ENCODE measurements at places on chromosomes 6 and 20. TPM values are rescaled to one million over a fixed set of nuclear protein-coding genes. Genes with fewer than 3 reads are reported as not detected.
A peak's percentile ranks its signal among the peaks of the same experiment; 100 is the strongest.

Gene RBL1
- total RNA-seq = 39.5 TPM

DNA sequence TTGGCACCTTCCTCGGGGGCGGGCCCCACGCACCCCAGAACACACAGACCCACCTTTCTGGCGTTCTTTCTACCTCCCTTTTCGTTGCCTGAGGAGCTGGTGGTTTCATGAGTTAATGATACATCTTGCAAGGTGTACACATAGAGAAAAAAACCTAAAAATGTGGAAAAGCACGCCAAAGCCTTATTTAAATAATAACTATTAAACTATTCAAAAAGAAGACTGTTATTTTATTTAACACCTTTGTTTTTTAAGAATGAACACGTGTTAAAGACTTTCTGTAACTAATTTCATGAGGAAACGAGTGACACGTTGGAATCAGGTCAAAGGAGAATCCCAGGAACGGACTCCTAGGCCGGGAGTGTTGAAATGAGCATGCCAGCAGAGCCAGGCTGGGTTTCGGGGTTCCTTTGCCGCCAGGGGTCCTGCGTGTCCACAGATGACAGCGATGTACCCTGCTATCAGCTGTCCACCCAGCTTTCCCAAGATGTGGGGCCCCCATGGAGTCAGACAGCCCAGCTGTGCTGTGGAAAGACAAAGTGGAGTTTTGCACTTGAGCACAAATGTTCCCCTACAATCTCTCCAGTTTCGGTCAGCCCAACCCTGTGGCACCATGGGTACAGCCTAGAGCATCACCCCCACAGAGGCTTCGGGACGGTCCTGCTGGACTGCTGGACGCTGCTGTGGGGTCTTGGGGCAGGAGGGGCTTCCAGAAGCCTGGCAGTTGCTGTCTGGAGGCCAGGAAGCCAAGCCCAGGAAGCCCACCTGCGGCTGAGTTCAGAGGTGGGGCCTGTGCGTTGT is 16.1 kb downstream of the SLC17A9 start:
- H3K36me3 ChIP-seq = no peaks in the 10 kb centered on the region
- peaks cover 15% of the 10 kb centered on the region for H3K27me3 ChIP-seq
- peaks cover 12% of the 10 kb centered on the region for H3K4me1 ChIP-seq
- no peak overlapping the region for H3K27ac ChIP-seq
- no peak overlapping the region for H3K4me3 ChIP-seq

DNA sequence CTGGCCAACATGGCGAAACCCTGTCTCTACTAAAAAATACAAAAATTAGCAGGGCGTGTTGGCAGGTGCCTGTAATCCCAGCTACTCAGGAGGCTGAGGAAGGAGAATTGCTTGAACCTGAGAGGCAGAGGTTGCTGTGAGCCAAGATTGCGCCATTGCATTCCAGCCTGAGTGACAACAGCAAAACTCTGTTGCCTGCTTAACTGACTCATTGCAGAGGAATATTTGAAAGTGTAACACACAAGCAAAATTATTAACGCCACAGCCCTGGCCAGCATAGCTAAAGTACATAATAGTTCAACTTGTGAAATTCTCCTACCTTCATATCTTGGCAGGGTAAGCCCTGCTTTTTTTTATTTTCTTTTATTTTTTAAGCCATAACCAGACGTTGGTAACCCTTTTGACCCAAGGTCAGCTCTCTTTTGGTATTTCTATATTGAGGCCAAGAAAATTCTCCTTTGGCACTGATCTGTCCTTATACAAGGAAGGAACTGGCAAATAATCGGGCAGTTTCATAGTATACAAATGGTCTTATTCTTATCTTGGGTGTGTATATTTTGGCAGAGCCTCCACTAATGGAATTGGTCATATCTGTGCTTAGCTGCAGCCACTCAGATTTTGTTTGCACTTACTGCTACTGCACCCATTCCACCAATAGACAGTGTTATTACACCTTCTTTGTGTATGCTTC is 4.0 kb upstream of the ADGRF5 start:
- DNase-seq = no peak
- H3K4me1 ChIP-seq = no peaks in the 10 kb centered on the region
- H3K36me3 ChIP-seq = no peaks in the 10 kb centered on the region

DNA sequence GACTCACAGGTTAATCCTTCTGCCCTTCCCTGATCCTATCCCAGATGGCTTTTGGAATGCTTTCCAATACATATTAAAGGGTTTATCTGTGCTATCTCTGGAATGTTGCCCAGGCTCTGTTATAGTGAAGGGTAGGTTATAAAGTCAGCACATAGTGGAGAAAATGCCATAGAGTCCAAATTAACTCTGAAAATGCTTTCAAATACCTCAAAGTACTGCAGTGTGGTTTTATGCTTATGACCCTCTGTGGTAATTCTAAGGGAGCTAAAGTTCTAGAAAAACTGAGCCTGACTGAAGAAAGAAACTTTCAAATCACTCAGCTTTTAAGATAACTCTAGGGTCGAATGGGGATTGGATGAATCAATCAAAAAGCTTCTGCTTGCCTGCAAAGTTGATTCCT is 159.8 kb downstream of the PLCB1 start:
- H3K4me1 ChIP-seq = no peaks in the 10 kb centered on the region
- no peak for DNase-seq
- H3K27ac ChIP-seq = no peak overlapping the region
- H3K36me3 ChIP-seq = no peaks in the 10 kb centered on the region
- no peak overlapping the region for H3K4me3 ChIP-seq
- H3K27me3 ChIP-seq = peaks cover 3% of the 10 kb centered on the region

- peaks cover 23% of the 10 kb centered on the region for H3K36me3 ChIP-seq
- H3K4me1 ChIP-seq = peaks cover 6% of the 10 kb centered on the region
- no peak overlapping the region for H3K27ac ChIP-seq
- no peaks in the 10 kb centered on the region for H3K27me3 ChIP-seq
Measured at GRCh38 chr20:35042268-35042667, 50.3 kb downstream of the TRPC4AP start.

- H3K4me1 ChIP-seq = no peaks in the 10 kb centered on the region
- no peak overlapping the region for H3K27ac ChIP-seq
- no peak for DNase-seq
Measured at GRCh38 chr20:3645309-3646066, 17.7 kb downstream of the GFRA4 start.

- DNase-seq = no peak
- peak within 1 kb of the TSS; percentile 53 for H3K4me3 ChIP-seq
- H3K4me1 ChIP-seq = peaks cover 9% of the 10 kb centered on the region
- H3K27me3 ChIP-seq = peaks cover 54% of the 10 kb centered on the region
- H3K36me3 ChIP-seq = no peaks in the 10 kb centered on the region
Measured at GRCh38 chr20:54475334-54476168, at the start of gene DOK5. DOK5 (plus strand) TSS chr20:54475593; CDS start chr20:54475947, 354 bp downstream.

GRCh38 chr6:5082487-5083306 is 2.4 kb upstream of the PPP1R3G start:
- no peaks in the 10 kb centered on the region for H3K36me3 ChIP-seq
- H3K4me3 ChIP-seq = no peak overlapping the region
- H3K27me3 ChIP-seq = peaks cover 33% of the 10 kb centered on the region
- DNase-seq = no peak
- peaks cover 2% of the 10 kb centered on the region for H3K4me1 ChIP-seq

Gene GMPR
- 1.4 TPM for total RNA-seq

Gene GABRR2
- 0.49 TPM for total RNA-seq

Gene TFEB
- 9.2 TPM for total RNA-seq

DNA sequence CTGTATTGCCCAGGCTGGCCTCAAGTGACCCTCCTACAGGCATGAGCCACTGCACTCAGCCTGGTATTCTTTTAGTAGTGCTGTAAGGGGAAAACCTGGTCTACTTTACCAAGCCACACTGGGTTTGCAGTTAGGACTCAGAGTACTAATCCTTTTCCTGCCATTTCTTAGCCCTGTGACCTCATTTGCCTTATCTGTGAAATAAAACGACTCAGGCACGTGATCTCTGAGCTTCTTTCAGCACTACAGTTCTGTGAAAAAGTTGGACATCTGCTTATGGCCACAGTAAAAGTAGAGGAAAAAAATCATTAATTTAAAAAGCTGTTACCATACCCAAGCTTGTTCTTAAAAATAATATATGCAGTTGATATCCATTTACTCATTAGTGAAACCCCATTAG is 1007.5 kb downstream of the KIF16B start:
- no peaks in the 10 kb centered on the region for H3K4me1 ChIP-seq
- no peaks in the 10 kb centered on the region for H3K36me3 ChIP-seq
- no peak for DNase-seq
- H3K27ac ChIP-seq = no peak overlapping the region

Gene LAMA2
- total RNA-seq = 0.65 TPM

Gene RSPO3
- total RNA-seq = not detected

GRCh38 chr6:156154896-156155295 is 622.3 kb upstream of the ARID1B start:
- no peaks in the 10 kb centered on the region for H3K36me3 ChIP-seq
- no peaks in the 10 kb centered on the region for H3K27me3 ChIP-seq
- peak overlapping the region; percentile 72 for H3K27ac ChIP-seq
- H3K4me1 ChIP-seq = peaks cover 16% of the 10 kb centered on the region

- no peaks in the 10 kb centered on the region for H3K4me1 ChIP-seq
- H3K36me3 ChIP-seq = no peaks in the 10 kb centered on the region
- no peak overlapping the region for H3K4me3 ChIP-seq
- H3K27me3 ChIP-seq = peaks cover 9% of the 10 kb centered on the region
Measured at GRCh38 chr6:168129292-168130167, 50.5 kb upstream of the FRMD1 start.

GRCh38 chr6:39416728-39417127 is 94.2 kb upstream of the KCNK16 start:
- no peaks in the 10 kb centered on the region for H3K4me1 ChIP-seq
- H3K36me3 ChIP-seq = no peaks in the 10 kb centered on the region
- DNase-seq = no peak
- H3K27me3 ChIP-seq = no peaks in the 10 kb centered on the region
- no peak overlapping the region for H3K27ac ChIP-seq

GRCh38 chr20:47544240-47544639 is 42.6 kb downstream of the NCOA3 start:
- peaks cover 68% of the 10 kb centered on the region for H3K4me1 ChIP-seq
- H3K27ac ChIP-seq = peak overlapping the region; percentile 73
- H3K4me3 ChIP-seq = no peak overlapping the region
- H3K36me3 ChIP-seq = peaks cover 35% of the 10 kb centered on the region
- no peaks in the 10 kb centered on the region for H3K27me3 ChIP-seq

Gene CDH22
- total RNA-seq = not detected

Gene SEL1L2
- not detected for total RNA-seq

- no peak overlapping the region for H3K4me3 ChIP-seq
- no peak overlapping the region for H3K27ac ChIP-seq
- peaks cover 7% of the 10 kb centered on the region for H3K4me1 ChIP-seq
- H3K27me3 ChIP-seq = no peaks in the 10 kb centered on the region
Measured at GRCh38 chr6:72857791-72858585, 236.1 kb downstream of the KCNQ5 start.

DNA sequence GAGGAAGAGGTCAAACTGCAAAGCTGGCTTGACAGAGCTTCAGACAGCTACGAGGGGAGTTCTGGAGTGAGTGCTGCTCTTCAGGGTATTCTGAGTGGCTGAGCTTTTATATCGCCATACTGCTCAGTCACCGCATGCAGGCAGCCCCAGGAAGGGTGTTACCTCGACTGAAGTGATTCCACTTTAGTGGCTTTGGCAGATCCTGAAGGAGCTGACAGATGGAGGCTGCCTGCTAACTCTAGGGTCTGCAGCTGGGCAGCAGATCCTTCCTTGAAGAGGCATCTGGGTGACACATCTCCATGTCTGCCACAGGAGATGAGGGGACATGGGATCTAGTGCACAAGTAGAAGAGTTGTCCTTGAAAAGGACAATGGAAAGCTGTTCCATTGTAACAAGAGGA is 3.7 kb upstream of the DEK start:
- no peak overlapping the region for H3K27ac ChIP-seq
- peaks cover 12% of the 10 kb centered on the region for H3K4me1 ChIP-seq
- peaks cover 2% of the 10 kb centered on the region for H3K27me3 ChIP-seq
- no peak overlapping the region for H3K4me3 ChIP-seq
- no peak for DNase-seq

Gene NRSN1
- total RNA-seq = not detected

DNA sequence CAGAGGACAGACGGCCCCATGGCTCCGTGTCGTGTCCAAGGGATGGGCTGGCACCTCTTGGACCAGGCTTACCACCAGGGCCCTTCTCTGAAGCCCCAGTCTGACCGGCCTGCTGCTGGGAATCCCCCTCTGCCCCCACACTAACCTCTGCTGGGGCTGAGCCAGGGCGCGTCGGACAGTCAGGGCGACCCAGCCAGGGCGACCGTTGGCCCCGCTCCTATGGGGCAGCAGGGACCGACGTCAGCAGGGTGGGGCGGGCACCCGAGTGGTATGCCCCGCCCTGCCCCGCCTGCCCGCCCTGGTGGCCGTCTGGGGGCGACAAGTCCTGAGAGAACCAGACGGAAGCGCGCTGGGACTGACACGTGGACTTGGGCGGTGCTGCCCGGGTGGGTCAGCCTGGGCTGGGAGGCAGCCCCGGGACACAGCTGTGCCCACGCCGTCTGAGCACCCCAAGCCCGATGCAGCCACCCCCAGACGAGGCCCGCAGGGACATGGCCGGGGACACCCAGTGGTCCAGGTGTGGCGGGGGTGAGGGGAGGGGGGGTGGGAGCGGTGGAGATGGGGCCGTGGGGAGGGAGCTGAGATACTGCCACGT is at the start of gene SLC17A9:
SLC17A9 (plus strand) TSS at position 337 of the 595 bp plus-strand sequence; CDS start at position 459, 122 bp downstream.
- DNase-seq = peak; percentile 66
- H3K4me3 ChIP-seq = peak within 1 kb of the TSS; percentile 69
- peak within 1 kb of the TSS; percentile 85 for H3K27ac ChIP-seq
- H3K36me3 ChIP-seq = peaks cover 29% of the 10 kb centered on the region
- H3K4me1 ChIP-seq = peaks cover 25% of the 10 kb centered on the region
- no peaks in the 10 kb centered on the region for H3K27me3 ChIP-seq

GRCh38 chr20:2889209-2889608 is 15.9 kb downstream of the PTPRA start:
- H3K36me3 ChIP-seq = peaks cover 19% of the 10 kb centered on the region
- DNase-seq = no peak
- no peaks in the 10 kb centered on the region for H3K27me3 ChIP-seq
- no peak overlapping the region for H3K4me3 ChIP-seq

DNA sequence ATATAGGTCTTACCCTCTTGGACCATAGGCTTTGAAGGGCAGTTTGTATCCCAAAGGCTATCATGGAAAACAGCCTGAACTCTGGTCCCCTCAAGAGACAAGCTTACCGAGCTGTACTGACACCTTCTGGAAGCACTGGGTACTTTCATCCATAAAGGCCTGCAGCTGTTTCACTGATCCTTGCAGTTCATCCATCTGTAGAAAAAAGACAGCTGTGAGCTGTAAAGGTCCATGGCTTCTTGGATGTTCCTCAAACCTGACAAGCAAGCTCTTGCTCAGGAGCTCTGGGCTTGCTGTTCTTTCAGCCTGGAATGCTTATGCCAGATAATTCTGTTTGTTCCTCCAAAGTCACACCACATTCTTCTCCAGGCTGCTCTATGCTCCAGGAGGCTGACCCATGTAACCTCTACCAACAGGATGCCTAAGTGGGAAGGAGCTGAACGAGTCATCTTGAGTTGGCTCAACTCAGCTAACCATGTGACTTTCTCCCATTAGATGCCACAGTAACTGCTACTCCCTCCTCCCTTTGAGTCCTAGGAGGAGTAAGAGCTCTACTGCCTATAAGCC is 8.8 kb upstream of the NDRG3 start:
- H3K4me1 ChIP-seq = no peaks in the 10 kb centered on the region
- peaks cover 49% of the 10 kb centered on the region for H3K36me3 ChIP-seq
- H3K27me3 ChIP-seq = no peaks in the 10 kb centered on the region
- no peak overlapping the region for H3K4me3 ChIP-seq

- no peaks in the 10 kb centered on the region for H3K4me1 ChIP-seq
- no peak overlapping the region for H3K4me3 ChIP-seq
- H3K36me3 ChIP-seq = no peaks in the 10 kb centered on the region
- H3K27ac ChIP-seq = no peak overlapping the region
- peaks cover 2% of the 10 kb centered on the region for H3K27me3 ChIP-seq
- no peak for DNase-seq
Measured at GRCh38 chr6:33992191-33992590, 153.7 kb downstream of the GRM4 start.

- no peak overlapping the region for H3K27ac ChIP-seq
- no peak for DNase-seq
- no peaks in the 10 kb centered on the region for H3K27me3 ChIP-seq
- no peaks in the 10 kb centered on the region for H3K36me3 ChIP-seq
Measured at GRCh38 chr6:44660561-44661220, 273.2 kb downstream of the CDC5L start.

All from activated CD4-positive, alpha-beta T cell treated with anti-CD3 and anti-CD28 coated beads for 36 hours (primary cell).